ENCODE measurements at places on chromosomes 7 and 10.

- no peak for DNase-seq
Observed at GRCh38 chr7:70953331-70953741, 178.6 kb upstream of the GALNT17 start.

DNA sequence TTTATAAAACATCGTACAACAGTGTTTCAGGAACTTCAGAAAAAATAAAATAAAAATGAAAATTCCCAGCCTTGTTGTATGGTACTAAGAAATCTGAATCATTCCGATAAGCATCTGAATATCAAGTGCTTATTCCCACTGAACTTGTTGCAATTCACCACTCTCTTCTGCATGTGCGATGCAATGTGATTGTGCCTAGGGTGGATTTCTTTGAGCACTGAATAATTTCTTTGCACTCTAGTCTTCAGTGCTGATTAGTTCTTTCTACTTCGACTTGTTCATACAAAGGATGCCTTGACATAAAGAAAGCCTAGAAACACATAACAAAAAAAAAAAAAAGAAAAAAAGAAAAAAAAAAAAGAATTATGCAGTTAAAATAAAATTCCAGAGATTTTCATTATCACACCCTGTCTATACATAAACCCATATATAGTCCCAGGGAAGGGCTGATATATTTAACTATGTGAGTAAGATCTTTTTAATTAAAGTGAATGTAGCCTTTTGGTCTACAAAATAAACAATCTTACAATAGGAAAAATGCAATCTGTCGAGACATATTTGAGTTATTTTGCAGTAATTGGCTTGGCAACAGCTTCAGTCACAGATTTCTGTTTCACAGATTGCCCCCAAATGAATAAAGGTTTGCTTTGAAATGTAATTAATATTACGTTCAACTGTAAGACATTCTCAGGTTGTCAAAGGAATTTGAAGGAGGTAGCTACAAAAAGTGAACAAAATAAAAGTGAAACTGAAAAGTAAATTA lies 1118.9 kb upstream of the CELF2 start:
- no peak for DNase-seq

DNA sequence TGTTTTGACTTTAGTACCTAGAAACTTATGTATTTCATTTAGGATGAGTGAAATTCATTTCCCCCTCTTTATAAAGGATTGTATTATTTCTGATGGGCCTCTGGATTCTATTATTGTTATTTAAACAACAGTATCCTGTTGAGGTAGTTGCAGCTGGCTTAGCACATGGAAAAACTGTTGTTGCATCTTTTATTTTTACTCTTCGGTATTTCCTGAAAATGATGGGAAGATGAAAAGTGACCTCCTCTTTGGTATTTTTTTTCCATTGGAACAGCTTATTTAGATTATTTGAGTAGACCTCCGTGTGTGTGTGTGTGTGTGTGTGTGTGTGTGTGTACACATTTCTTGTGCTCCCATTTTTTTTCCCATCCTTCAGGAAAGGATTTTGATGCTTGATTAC lies 129.8 kb downstream of the PRKG1 start:
- DNase-seq = no peak

GRCh38 chr7:91784469-91784868 lies 96.0 kb downstream of the MTERF1 start:
- no peak for DNase-seq

DNA sequence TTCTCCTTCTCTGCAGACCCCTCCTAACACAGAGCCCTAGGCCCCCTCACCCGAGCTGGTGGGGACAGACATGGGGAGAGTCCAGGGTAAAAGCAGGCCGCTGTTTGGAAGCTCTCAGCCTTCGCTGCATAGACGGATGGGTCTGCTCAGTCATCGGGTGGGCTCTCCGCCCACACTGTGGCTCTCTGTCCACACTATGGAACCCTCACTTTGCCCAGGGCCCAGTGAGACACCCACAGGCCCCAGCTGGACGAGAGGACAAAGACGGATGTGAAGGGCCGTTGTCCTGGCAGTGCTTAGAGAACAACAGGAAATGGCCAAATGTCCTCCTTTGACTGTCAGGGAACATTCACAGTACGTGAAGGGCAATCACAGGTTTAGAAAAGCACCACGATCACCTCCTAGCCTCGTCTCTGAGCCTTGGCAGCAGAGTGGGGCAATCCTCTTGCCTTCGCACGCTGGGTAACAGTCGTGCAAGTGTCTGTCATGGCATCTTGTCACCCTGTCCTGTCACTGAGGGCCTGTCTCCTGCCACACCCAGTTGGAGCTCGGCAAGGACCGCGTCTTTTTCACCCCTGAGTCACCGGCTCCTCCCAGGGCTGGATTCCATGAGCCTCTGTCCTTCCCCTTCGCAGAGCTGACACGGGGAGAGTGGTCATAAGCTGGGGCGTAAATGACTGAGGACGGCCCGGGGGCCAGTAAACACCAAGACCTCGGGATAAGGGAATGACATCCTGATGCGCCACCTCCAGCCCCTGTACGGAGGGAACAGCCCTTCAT lies 80.6 kb downstream of the PRKAG2 start:
- DNase-seq = peak; percentile 9

- DNase-seq = no peak
Observed at GRCh38 chr7:137985253-137985896, 16.5 kb downstream of the CREB3L2 start.

DNA sequence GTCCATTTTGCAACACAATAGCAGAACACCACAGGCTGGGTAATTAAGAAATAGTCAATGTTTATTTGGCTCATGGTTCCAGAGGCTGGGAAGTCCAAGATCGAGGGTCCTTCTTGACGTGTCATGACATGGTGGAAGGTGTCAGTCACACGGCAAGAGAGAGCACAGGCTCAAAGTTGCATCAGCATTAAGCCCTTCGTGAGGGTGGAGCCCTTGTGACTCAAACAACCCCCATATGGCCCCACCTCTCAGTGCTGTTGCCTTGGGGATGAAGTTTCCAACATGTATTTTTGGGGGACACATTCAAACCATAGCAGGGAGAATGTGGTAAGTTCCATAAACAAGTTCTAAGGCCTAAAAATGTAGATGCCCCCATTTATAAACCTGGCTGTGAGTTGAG lies 24.6 kb upstream of the GTPBP4 start:
- DNase-seq = no peak

GRCh38 chr7:142884286-142884640 lies 1.3 kb downstream of the TRPV6 start:
- DNase-seq = no peak

- no peak for DNase-seq
Observed at GRCh38 chr7:35260246-35260645, 6.3 kb upstream of the TBX20 start.

- no peak for DNase-seq
Observed at GRCh38 chr7:142792129-142792528, 21.4 kb downstream of the PRSS2 start.

GRCh38 chr7:31664890-31665289 lies 22.1 kb upstream of the PPP1R17 start:
- no peak for DNase-seq

GRCh38 chr7:89247207-89247606 lies 451.7 kb upstream of the TEX47 start:
- DNase-seq = no peak

DNA sequence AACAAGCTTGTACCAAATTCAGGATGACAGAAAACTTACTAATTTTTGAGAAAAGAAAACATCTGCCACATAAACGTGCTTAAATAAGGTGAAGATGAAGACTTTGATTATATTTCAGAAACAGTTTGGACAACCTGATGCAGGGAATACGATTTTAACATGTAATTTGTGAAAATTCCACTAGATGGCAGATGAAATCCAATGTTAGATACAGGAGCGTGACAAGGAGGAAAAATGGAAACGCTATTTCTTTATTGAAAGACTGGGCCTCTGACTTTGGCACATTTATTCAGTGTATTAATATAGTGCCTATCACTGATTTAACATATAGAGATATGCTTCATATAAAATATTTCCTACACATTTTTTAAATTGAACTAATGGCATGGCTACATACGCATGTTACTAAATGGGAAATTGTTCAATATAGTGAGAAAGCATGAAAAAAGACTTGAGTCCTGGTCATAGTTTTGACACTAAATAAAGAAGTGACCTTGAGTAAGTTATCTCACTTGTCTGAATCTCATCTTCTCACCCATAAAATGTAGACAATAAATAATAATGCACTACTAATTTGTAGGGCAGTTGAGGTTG lies 60.7 kb downstream of the CD36 start:
- DNase-seq = peak; percentile 7

DNA sequence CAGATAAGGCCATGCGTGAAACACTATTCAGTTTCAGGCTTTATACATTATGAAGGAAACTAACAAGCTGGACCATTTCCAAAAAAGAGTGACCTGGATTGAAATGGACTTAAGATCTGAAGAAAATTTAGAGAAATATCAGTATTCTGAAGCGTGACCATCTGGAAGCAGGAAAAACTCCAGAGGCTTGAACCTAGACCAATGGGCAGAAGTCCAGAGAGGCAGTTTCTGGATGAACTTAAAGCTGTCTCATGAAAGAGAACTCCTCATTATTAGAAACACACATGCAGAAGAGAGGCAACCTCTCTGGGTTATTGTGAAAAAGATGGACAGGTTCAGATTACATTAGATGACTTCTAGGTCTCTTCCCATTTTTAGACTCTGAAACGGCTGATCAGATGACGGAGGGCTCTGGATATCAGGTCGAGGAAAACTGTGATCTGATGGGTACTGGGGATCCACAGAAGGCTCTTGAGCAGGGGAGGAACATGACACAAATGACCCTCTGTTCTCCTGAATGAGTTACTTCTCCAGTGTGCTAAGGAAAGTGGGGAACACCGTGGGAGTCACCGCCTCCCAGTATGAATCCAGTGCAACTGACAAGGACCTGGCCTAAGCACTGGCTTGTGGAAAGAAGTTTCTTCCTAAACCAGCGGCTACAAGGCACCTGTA lies 116.5 kb downstream of the SPDYE5 start:
- DNase-seq = no peak

- no peak for DNase-seq
Observed at GRCh38 chr7:117468174-117468573, 11.7 kb upstream of the CFTR start.
